ENCODE measurements at places on chromosomes 13 and 19.
A peak's percentile ranks its signal among the peaks of the same experiment; 100 is the strongest.

DNA sequence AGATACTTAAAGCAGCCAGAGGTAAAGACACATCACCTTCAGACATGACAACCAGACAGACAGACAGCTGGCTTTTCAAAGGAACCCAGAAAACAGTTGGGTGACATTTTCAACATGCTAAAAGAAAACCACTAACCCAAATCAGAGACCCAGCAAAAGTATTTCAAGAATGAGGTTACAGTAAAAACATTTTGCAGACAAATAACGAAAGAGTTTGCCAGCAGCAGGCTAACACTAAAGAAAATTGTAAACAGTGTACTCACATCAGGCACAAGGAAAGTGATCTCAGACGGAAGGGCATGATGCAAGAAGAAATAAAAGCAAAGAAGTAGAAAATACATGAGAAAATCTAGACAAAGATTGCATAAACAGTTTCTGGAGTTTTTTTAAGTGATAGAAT lies 46.4 kb downstream of the AP1M1 start:
- peak; percentile 68 for DNase-seq
- H3K27me3 ChIP-seq = no peaks in the 10 kb centered on the region
- H3K27ac ChIP-seq = no peak overlapping the region
- H3K4me3 ChIP-seq = no peak overlapping the region
- H3K36me3 ChIP-seq = no peaks in the 10 kb centered on the region
- H3K4me1 ChIP-seq = no peaks in the 10 kb centered on the region

- H3K36me3 ChIP-seq = peaks cover 7% of the 10 kb centered on the region
- peaks cover 31% of the 10 kb centered on the region for H3K4me1 ChIP-seq
- peak overlapping the region; percentile 84 for H3K4me3 ChIP-seq
- no peaks in the 10 kb centered on the region for H3K27me3 ChIP-seq
- no peak for DNase-seq
Observed at GRCh38 chr19:42267644-42268141, 1.4 kb upstream of the CIC start.

GRCh38 chr13:27120811-27121210 lies 50.8 kb downstream of the USP12 start:
- H3K27me3 ChIP-seq = no peaks in the 10 kb centered on the region
- H3K27ac ChIP-seq = no peak overlapping the region
- no peak overlapping the region for H3K4me3 ChIP-seq
- peaks cover 6% of the 10 kb centered on the region for H3K36me3 ChIP-seq
- no peak for DNase-seq

DNA sequence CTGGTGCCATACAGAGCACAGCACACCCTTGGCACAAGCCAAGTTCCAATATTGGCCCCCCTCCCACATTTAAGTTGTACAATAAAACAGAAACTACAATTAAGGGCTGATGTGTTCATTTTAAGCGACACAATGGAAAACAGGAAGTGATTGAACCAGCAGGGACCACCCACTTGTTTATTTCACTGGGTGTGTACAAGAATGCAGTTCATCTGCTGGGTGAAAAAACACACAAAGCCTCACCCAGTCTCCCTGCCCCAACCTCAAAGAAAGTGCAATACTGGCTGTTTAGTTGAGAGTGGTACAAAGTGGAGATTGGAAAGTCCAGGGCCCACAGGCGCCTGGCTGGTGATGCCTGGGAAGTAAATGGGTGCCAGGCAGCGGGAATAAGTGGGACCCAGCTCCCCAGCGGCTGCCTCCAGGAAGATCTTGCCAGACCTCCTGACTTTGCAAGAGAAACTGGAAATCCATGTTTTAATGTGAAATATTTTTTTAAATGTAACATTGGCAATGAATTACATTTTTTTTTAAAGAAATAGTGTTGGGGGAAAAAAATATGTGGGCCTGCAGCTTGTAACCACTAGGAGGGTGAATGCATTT lies 322.1 kb downstream of the ZNF536 start:
- no peaks in the 10 kb centered on the region for H3K36me3 ChIP-seq
- no peak overlapping the region for H3K4me3 ChIP-seq
- H3K27me3 ChIP-seq = peaks cover 35% of the 10 kb centered on the region
- no peak for DNase-seq

DNA sequence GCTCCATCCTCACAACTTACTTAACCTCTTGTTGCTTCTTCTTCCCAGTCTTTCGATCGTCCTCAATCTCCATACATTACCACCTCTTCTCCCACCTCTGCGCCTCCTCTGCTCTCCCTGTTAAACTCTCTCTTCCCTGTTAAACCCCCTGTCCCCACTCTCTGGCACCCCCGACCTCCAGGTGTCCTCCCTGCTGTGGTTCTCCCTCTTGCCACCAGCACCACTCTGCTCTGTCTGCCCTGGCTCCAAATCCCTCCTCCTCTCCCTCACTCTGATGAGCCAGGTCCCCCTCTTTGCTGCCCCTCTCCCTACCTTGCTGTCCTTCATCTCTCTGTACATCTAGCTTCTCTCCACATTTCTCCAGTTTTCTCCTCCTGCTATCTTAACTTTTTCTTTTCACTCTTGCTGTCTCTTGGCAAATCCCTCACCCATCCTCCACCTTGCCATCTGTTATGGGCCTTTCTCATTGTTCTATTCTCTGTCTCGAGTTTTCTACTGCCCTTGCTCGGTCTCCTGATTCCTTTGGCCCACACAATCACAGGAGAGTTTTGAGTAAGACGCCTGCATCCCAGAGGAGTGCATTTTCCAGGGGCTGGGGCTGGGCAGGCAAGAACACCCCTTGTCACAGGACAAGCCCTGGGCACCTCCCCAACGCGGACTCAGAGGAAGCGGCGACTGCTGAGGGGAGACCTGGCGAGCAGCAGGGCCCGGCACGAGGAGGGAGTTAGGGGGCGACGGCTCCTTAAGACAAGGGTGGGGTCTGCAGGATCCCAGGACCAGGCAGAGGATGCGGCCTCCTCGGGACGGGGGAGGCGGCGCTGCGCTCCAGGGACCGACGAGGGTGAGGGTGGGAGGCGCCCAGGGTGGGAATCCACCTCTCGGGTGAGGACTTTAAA lies 21.4 kb upstream of the ERVV-1 start:
- peak overlapping the region; percentile 71 for H3K4me3 ChIP-seq
- no peaks in the 10 kb centered on the region for H3K36me3 ChIP-seq
- DNase-seq = peak; percentile 23
- no peak overlapping the region for H3K27ac ChIP-seq
- no peaks in the 10 kb centered on the region for H3K27me3 ChIP-seq

- no peak overlapping the region for H3K4me3 ChIP-seq
- H3K27ac ChIP-seq = no peak overlapping the region
- H3K27me3 ChIP-seq = no peaks in the 10 kb centered on the region
- DNase-seq = no peak
Observed at GRCh38 chr13:107799001-107799400, 416.3 kb downstream of the LIG4 start.
